Renal cortical epithelial cell (primary cell): ENCODE measurements at places on chromosomes 6 and 20.

DNA sequence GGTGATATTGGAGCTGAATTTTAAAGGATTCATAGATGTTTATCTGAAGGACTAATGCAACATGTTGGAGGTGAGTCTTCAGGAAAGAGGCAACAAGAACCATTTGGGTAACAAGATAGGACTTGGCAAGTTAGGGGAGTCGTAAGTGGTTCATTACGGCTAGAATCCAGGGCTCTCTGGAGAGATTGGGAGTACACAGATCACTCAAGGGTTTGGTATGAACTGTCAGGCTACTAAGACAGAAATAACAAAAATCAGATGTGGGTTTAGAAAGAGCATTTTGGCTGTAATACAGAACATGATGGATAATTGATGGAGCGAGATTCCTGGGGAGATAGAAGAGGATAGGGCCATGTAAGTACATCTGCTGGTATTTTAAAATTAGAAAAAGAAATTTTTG is 86.3 kb upstream of the ESR1 start:
- DNase-seq, result no peak

GRCh38 chr20:57594092-57594951 is 25.9 kb downstream of the ZBP1 start:
- no peak for DNase-seq

- DNase-seq, result no peak
These were observed 602 bp upstream of the TSPYL4 start for GRCh38 chr6:116254297-116255056.

DNA sequence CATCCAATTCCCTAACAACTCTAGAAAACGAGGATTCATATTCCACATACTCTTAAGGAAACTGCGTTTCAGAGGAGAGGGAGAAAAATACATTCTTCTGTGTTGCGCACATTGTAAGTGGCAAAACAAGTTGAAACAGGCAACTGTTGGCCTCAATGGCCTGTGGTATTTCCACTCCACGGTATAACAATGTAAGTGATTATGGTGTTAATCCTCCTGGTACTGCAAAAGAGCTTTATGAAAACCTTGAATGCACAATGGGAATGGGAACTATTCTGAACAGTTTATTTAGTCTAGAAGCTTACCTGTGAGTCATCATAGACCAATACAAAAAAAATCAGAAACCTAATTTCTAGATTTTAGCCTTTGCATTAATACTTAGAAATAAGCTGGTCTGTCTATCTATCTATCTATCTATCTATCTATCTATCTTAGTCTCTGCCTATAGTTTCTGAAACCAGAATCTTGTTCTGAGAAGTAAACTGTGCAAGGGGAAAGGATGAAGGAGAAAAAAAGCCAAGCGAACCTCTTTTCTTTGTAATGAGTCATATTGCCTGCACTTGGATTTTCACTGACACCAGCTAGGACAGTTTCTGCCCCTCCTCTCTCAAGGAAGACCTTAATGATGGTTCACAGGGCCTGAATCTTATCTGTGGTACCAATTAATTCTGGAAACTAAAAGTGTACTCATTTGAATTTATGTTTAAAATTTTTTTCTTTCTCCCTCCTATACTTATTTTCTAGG is 101.5 kb downstream of the RNF144B start:
- peak; percentile 97 for DNase-seq

DNA sequence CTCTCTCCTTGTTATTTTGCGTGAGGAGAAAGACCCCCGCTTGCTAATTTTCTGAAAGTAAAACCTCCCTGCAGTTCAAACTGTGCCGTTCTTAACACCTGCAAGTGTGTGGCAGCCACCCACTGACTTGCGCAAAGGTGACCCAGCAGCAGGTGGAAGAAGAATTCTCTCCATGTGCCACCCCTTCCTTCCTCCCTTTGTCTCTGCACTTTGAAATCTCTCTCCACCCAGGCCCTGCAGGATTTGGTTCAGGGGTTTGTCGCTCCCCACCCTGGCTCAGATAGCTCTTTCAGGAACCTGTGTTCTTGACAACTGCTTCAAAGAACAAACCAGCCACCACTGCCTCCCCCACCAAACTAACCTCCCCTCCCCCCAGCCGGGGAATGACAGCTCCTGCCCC is 41.4 kb downstream of the ZNF831 start:
- DNase-seq, result no peak

- DNase-seq, result peak; percentile 26
These were observed 43.9 kb upstream of the FABP7 start for GRCh38 chr6:122735582-122735981.

- DNase-seq, result peak; percentile 58
These were observed 232.5 kb downstream of the IBTK start for GRCh38 chr6:82015043-82015442.

DNA sequence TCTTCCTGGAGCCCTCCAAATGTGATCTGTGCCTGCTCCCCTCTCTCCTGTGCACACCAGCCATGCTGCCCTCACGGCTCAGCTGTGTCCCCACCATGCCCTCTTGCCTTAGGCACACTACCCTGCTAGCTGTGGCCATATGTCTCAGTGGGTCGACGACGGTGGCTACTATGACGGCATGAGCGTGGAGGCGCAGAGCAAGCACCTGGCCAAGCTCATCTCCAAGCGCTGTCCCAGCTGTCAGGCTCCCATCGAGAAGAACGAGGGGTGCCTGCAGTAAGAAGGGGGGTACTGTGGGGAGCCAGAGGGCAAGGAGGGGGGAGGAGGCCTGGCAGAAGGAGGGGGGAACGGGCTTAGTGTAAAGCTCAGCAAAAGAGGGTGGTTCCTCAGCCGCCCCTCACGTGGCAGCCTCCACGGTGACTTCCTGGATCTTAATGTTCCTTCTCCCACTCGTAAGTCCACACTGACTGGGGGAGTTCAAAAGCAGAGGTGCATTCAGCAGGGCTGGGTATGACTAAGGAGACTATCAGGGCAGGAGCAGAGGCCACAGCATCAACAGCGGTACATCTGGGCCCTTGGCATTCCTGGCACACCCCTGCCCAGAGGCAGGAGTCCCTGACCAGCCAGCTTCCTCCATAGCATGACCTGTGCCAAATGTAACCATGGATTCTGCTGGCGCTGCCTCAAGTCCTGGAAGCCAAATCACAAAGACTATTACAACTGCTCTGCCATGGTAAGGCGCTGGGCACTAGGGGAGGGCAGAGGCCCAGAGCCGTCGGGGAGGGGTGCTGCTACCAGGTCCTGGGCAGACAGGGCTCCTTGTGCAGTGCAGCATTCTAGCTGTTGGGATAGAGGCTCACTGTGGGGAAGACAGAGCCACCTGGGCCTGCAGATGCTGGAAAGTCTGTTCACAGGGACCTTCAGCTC is 8.0 kb downstream of the DNPH1 start:
- peak; percentile 10 for DNase-seq

DNA sequence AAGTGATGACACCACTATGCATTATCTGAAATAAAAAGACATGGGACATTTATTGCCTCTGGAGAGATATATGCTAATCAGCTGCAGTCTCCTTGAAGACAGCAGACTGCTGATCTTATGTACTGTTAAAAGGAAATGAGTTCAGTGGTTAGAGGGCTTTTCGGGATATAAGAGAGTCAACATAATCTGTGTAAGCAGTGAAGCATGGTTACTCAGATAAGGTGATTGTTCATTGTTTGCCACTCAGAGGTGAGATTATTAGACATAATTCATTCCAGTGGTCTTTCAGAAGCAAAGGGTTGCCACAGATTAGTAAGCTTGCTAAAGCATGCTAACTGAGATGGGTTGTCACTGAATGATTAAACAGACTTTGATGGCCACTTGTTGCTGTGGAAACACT is 1450.7 kb upstream of the ADGRB3 start:
- no peak for DNase-seq
